ENCODE measurements at places on chromosomes 7 and 10.

- DNase-seq = no peak
Observed at GRCh38 chr7:98200364-98200763, 10.9 kb upstream of the BHLHA15 start.

GRCh38 chr10:14370894-14371293 is 40.2 kb upstream of the FRMD4A start:
- no peak for DNase-seq

- no peak for DNase-seq
Observed at GRCh38 chr10:65805993-65806392, 1119.8 kb upstream of the LRRTM3 start.

DNA sequence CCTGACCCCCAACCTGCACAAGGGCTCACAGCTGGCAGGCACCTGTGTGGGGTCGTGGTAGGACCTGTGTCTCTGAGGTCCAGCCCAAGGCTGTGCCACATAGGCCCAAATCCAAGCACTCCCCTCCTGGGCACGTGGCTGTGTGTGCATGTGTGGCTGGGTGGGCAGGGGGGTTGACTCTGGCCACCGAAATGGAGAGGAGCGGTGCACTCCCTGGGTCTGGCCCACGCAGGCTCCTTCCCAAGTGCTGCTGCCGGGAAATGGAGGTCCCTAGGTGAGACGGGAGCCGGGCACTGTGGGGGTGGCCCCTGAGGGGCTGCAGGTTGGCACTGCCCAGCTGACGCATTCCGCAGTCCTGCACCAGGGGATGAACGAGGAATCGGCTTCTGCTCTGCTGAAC is 528.1 kb downstream of the DNAJB6 start:
- DNase-seq = no peak

GRCh38 chr10:124064676-124065075 is 28.7 kb downstream of the CHST15 start:
- DNase-seq = no peak

- DNase-seq = no peak
Observed at GRCh38 chr7:25075459-25075858, 49.6 kb downstream of the CYCS start.

GRCh38 chr7:13988731-13989125 is 738 bp downstream of the ETV1 start:
- DNase-seq = no peak

DNA sequence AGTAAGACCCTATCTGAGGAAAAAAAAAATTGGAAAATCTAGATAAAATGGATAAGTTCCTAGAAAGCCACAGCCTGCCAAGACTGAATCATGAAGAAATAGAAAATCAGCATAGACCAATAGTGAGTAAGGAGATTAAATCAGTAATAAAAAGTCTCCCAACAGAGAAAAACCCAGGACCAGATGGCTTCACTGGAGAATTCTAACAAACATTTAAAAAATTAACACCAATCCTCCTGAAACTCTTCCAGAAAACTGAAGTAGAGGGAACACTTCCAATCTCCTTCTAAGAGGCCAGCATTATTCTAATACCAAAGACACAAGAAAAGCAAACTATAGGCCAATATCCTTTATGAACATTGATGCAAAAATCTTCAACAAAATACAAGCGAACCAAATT is 8.8 kb upstream of the LIMK1 start:
- DNase-seq = no peak

- no peak for DNase-seq
Observed at GRCh38 chr7:28575241-28575643, 162.9 kb downstream of the CREB5 start.

GRCh38 chr10:102738692-102739121 is 5.0 kb upstream of the WBP1L start:
- DNase-seq = no peak

DNA sequence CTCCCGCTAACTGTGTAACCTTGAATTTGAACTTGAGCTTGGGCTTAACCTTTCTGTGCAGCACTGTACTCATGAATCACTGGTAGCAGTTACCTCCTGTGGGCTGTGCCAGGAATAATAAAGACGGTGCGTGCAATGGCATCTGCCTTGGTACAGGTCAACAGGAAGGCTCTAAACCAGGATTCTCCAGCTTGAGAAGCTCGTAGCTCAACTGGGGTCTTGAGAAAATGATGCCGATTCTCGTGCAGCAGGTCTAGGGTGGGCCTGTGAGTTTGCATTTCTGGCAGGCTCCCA is 112.5 kb upstream of the ANLN start:
- DNase-seq = no peak
